NAMALWA (cell line): ENCODE measurements at places on chromosomes 2 and 18.

DNA sequence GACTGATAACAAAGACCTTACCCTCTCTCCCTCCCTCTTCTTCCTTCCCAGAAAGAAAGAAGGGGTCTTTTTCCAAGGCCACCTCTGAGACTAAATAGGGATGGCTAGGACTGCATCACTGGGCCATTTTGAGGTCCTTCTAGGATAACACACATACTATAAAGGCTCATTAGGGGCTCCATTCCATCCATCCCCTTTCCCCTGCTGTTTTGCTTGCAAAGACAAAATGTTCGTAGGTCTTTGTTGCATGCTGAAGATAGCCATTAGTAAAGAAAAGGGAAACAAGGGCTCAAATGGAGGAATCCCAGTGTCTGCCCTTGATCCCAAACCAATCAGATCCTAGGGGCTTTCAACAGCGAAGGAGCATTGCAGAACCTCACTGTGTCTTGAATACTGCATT, 344.3 kb downstream of the CYP26B1 start:
- no peak for DNase-seq

DNA sequence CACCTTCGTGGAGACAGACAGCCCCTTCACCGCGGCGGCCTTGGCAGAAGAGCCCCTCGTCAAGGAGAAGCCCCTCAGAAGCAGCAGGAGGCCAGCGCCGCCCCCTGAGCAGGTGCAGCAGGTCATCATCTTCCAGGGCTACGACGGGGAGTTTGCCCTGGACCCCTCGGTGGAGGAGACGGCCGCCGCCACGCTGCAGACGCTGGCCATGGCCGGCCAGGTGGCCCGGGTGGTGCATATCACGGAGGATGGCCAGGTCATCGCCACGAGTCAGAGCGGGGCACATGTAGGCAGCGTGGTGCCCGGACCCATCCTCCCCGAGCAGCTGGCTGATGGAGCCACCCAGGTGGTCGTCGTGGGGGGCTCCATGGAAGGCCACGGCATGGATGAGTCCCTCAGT, 145.7 kb downstream of the PTGR3 start:
- DNase-seq = no peak

GRCh38 chr2:235911125-235911524, 257.1 kb downstream of the GBX2 start:
- no peak for DNase-seq

DNA sequence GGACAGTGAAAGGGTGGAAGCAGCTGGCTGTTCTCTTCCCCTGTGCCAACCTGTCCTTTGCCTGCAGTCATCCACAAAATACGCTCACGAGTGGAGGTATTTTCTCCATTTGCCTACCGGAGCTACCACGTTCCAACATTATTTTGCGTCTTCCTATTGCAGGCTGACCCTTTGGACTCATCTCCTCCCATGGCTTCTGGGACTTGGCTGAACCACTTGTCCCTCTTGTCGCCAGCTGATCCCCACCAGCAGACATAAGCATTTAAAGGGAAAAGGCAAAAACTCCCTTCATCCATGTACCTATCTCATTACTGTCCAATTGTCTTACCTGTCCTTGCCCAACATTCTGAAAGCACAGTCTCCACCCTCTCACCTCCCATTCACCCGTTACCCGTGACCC, 13.0 kb downstream of the C2orf74 start:
- DNase-seq = no peak

- DNase-seq = no peak
Measured at GRCh38 chr2:42924418-42924886, 132.1 kb upstream of the HAAO start.

GRCh38 chr2:20465716-20466394, 19.0 kb downstream of the RHOB start:
- DNase-seq = no peak

DNA sequence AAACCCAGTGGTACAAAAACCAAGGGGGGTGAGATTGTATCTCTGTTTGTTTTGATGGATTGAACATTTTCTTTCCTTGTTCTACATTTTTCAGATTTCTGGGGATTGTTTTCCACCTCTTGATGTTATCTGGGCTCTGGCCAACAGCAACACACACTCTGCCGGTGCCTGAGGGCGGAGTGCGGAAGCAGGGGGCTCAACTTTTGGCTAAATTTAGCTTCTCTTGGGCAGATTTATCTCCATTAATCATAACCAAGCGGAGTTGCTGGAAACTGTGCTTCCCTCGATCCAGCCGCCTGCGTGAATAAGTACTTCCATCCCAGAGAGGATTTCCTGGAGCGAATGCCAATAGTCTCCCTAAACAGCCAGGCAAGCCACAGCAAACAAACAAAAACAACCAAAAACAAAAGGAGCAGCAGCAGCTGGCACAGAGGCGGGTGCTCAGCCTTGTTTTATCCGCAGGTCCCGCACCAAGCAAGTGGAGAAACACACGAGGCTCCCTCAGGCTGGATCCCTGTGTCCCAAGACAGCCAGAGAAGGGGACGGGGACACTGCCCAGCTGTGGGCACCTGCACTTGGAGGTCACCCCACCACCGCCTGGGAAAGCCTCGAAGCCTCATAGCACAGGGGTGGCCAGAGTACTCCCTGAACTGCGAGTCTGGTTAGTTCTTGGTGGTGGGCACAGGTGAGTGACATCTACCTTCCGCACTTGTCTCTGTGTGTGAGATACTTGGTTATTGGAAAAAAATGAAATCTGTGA, 143.4 kb downstream of the NDUFA10 start:
- DNase-seq = no peak

GRCh38 chr18:36627637-36628036, 201.2 kb downstream of the TPGS2 start:
- DNase-seq = no peak

DNA sequence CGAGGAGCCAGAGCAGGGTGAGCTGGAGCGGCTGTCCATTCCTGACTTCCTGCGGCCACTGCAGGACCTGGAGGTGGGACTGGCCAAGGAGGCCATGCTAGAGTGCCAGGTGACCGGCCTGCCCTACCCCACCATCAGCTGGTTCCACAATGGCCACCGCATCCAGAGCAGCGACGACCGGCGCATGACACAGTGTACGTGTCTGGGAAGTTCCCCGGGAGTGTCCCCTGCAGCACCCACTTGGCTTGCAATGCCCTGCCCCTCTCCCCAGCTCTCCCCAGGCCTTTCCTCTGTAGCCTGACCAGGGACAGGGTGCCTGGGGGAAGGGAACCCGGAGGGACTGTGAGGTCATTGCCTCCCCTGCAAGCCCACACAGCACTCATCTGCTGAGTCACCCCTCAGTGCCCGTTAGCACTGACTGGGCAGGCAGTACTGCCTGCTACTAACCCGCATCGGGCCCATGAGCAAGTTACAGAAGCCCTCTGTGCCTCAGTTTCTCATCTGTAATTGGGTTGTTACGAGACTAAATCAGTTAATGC, 29.4 kb upstream of the GMPPA start:
- no peak for DNase-seq

GRCh38 chr18:23828426-23828825, 139.2 kb downstream of the LAMA3 start:
- peak; percentile 24 for DNase-seq

DNA sequence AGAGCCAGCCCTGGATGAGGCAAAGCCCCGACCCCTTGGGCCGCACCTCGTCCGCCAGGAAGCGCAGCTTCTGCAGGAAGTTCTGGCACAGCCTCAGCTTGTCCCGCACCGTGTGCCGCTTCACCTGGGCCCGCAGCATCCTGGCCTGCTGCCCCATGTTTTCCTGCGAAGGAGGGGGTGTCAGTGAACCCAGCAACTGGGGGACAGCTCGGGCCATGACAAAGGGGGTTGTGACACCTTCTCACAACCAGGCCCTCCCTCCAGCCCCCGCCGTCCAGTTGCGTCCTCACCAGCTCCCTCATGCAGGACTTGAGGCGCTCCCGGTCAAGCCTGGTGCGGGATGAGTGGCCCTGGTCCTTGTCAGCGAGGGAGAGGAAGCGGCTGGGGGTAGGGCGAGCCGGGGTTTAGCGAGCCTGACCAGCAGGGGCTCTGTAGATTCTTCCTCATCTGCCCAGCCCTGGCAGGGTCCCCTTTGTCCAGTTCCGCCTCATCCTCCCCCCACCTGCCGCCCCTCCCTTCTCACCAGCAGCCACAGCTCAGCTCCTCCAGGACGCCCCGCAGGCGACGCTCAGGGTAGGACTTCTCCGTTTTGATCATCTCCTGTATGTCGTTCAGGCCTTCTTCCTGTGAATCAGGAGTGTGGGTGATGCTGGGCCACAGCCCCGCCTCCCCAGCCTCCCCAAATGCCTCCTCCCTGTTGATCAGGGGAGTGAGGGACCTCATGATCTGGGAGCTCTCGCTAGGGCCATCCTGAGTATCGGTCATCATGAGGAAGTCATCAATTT, 606 bp downstream of the OTOF start:
- DNase-seq = no peak

GRCh38 chr2:1745171-1746023, 1.1 kb upstream of the PXDN start:
- no peak for DNase-seq

GRCh38 chr18:62144338-62144737, 42.5 kb downstream of the PIGN start:
- no peak for DNase-seq

DNA sequence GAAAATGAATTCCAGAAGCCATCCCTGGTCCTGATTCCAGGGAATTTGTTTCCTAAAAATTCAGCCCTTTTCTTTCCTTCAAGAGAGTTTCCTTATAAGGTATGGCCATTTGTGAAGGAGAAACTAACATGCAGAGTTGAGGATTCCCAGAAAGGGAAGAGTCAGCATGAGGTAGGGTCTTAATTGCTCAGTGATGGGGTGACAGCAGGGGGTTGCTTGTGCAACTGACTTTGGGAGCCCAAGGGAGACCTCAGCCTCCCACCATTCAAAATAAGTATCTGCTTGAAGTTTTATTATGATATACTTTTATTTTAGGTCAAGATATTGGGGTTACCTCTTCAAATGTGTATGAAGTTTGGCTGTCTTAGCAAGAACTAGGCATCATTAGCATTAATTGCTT, 74.9 kb upstream of the CELF4 start:
- no peak for DNase-seq

DNA sequence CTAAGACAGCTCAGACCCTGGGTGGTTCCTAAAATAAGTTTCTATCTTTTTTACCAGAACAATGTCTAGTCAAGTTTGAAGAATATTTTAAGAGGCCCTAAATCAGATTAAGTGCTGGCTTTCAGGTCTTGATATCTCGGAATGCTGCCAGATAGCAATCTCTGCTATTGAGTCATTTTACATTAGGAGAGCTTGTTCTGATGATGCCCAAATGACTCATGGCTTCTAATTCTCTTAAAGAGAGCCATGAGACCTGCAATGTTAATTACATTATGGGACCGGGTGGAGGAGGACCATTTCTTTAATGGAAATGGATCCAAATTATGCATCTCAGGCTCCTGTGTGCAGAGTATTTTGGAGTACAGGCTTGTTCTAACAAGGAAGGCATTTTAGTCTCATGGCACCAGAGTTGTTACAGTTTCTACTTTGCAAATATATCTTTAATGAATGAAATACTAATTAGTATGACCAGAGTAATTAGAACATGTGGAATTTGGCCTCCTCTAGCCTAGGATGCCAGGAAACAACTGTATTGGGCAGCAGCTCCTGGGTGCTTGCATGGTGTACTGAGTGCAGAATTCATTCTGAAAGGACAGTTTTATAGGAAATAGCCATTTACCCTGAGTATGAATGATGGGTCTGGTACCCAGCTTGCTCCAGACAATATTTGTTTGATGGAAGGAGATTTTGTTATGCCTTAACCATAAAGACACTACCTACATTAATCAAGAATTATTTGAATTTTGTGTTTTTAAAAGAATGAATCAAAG, 94.0 kb upstream of the SULT1C3 start:
- no peak for DNase-seq

DNA sequence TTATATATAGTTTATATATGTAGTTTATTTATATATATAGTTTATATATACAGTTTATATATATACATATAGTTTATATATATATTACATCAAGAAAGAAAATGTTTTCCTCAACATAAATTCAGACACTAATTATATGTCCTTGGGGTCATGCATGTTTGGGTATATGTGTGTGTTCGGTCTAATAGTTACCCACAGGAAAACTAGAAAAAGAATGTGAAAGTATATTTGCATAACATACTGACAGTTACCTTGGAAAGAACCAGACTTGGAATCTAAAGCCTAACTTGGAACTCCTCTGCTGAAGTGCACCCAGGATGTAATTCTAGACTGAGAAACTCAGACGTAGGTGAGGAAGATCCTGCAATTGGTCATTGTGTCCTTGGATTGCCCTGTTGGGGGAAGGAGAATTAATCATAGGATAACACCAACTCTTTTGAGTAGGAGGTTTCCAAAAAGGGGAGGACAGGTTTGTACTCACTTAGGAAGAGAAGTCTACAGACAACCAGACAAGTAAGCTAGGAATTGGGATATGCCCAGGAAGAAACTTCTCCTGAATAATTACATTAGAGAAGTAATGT, 8.9 kb upstream of the SLC25A12 start:
- peak; percentile 36 for DNase-seq

DNA sequence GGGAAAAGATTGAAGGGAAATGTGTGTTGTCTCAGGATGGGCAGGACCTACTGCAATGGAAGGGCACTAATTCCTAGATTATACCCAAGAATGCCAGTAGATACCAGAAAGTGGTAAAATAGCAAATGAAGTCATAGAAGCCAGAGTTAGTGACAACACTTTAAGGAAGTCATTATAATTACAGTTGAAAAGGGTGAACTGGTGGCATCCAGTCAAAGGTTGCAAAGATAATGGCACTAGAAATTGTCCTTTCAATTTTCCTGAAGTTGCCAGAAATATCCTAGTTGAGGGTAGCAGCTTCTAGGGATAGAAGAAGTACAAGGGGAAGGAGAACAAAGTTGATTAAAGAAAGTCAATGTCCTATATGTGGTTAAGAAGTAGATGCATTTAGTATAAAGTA, 68.8 kb upstream of the GLS start:
- no peak for DNase-seq

- no peak for DNase-seq
Measured at GRCh38 chr2:46998551-46998950, 82.9 kb upstream of the MCFD2 start.
